ENCODE measurements at places on chromosomes 11 and 22.

- DNase-seq, result no peak
Observed at GRCh38 chr11:16412525-16413172, 56.3 kb upstream of the SOX6 start.

DNA sequence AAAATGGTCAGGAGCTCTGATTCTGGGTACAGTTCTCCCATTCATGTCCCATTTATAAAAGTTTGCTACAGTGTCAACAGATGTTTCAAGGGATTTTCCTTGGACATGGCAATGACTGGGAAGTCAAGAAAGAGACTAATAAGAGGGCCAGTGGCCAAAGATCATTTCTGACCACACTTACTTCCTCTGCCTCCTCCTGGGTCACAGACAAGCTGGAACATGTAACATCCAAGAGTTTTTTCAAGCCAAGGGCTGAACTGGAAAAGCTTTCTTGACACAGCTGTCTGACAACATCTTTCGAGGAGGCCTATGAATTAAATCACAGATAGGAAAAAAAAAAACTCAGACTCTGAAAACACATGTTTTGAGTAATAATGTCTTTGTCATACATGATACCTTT lies 8.7 kb downstream of the COMMD9 start:
- DNase-seq, result no peak

DNA sequence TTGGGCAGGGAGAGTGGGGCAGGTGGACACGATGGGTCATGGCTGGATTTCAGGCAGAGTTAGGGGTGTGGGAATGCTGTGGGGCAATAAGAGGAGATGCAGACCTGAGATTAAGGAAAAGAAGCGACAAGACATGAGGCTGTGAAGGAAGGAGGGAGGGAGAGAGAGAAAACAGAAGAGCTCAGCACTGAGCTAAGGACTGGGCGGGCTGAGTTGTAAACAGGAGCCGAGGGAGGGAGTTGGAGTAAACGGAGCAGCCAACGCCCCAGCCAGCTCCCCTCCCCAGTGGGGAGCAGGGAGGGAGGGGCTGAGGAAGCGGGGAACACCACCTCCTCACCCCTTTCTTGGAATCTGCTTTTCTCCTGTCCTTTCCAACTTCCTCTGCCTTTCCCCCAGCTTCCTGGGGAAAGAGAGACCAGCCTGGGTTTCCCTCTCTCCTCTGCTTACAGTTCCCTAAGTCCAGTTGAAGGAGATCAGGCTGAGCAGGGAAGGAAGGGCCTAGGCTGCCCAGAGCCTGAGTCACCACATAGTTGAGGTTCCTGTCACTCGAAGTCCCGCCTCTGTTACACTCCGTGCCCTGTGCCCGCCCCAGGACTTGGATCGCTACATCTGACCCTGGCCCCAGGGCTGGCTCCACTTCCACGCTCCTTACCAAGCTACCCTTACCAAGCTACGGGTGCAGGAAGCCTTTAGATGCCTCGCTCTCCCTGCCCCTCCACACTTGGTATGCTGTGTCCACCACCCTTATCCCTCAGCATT lies 6.7 kb upstream of the AHNAK start:
- peak; percentile 94 for DNase-seq

DNA sequence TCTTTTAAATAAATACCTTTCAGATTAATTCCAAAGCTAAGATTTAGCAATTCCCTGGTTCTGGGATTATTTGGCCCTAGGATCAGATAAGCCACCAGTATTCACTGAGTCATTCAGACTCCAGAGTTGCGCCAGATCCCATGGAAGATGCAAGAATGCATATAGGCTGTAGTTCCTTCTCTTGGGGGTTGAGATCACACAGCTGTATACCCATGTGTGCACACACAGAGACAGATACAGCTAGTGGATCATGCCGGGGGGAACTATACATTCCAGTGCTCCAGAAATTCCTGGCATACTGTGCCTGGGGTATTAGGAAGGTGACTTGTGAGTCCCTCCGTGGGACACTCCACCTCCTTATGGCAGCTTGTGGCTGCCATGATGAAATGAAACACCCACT lies 75.4 kb downstream of the ZBTB16 start:
- peak; percentile 34 for DNase-seq

DNA sequence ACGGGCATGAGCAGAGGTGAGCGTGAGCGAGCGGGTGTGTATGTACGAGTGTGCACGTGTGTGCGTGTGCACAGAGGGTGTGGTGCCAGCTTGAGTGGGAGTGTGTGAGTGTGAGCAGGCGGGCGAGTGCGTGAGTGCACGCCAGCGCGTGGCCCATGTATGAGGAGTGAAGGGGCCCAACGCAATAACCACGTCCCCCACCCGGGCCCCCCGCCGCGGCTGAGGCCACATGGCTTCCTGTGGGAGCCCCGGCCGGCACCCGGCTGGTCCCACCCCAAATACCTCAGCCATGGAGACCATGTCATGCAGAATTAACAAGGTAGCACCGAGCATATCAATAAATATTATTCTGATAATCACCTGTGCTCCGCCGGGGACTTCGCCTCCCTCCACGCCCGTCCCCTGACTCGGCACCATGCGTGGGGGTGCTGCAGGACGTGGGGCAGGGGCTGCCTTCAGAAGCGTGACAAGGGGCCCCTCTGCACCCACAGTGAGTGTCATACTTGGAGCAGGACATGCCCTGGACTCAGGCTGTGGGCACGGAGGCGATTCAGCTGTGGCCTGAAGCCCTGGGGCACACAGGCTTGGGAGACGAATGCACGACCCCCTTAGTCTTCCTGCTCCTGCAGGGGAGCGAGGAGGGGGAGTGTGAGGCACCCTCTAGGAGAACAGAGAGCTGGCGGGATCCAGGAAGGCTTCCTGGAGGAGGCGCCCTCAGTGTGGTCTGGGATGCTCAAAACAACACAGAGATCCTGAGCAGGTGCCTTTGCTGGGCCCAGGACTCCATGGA lies 5.6 kb upstream of the TRABD start:
- DNase-seq, result no peak

DNA sequence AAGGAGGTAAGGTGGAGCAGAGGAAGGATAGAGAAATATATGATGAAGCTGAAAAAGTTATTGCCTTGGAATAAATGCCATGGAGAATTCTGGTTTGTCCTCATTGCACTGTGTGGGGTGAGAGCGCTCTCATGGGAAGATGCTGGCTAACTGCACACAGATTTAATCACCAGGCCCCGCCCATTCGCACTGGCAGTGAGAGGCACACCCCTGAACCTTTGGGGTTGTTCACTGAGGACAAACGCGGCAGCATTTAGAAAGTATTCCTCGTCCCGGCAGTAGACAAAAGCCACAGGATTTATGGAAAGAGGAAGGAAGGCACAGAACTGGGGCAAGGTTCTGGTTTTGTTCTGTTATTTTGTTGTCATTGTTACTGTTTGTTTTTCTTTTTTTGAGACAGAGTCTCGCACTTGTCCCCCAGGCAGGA lies 70.2 kb downstream of the MED15 start:
- DNase-seq, result no peak

GRCh38 chr11:58562375-58562800 lies 13.3 kb downstream of the LPXN start:
- DNase-seq, result no peak

DNA sequence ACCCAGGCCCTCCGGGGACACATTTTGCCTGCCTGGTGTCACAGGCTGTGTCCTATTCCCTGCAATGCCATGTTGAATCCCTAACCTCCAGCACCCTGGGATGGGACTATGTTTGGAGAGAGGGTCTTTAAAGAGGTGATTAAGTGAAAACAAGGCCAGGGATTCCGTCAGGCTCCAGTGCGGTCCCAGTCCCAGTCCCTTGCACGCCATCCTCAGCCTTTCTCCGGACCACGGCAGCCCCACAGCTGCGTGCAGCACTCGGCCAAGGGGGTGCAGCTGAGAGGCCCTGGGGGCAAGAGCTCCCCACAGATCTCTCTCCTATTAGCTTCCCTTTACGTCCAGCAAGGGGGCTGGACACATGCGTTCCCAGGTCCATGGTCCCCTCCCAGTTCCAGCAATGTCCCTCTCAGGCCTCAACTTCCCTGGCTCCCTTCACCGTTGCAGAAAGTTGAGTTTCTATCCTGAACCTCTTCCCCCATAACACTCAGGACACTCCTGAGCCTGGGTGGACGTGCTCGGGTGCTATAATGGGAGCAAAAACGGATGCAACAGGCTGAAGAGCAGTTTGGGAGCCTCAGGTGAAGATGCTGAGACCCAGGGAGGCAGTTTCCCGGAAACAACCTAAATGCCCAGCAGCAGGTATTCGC lies 1422.7 kb downstream of the BRD1 start:
- DNase-seq, result no peak

DNA sequence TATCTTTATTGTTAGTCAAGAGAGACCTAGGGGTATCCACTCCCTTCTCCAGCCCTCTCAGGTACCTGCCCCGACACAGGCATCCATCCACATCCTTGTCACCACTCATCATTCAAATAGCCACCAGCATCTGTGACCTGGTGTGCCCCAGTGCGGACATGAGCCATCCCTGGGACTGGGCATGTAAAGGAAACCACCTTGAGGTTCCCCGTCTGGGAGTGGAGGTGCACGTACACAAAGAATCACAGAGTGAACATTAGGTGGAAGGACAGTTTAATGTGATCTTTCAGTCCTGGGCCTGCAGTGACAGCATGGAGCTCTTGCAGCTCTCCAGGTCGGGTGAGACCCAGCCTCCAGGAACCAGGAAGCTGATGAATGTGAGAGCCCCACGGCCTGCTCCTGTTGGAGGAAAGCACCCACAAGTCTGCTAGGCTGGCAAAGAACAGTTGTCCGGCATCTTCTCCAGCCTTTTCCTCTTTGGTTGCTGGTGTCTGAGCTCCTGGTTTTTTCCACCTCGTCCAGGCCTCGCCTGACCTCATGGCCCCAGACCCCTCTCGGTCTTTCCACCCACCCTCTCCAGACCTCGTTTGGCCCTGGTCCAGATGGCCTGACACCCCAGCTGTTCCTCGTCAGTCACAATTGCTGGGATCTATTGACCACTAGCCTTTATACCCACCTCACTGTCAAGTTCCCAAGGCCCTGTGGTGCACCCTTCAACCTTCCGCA lies 16.5 kb downstream of the PSMD13 start:
- no peak for DNase-seq

- DNase-seq, result no peak
Observed at GRCh38 chr11:70527429-70528045, 129.2 kb downstream of the CTTN start.
